ENCODE measurements at places on chromosomes 3 and 15.
A peak's percentile ranks its signal among the peaks of the same experiment; 100 is the strongest.

DNA sequence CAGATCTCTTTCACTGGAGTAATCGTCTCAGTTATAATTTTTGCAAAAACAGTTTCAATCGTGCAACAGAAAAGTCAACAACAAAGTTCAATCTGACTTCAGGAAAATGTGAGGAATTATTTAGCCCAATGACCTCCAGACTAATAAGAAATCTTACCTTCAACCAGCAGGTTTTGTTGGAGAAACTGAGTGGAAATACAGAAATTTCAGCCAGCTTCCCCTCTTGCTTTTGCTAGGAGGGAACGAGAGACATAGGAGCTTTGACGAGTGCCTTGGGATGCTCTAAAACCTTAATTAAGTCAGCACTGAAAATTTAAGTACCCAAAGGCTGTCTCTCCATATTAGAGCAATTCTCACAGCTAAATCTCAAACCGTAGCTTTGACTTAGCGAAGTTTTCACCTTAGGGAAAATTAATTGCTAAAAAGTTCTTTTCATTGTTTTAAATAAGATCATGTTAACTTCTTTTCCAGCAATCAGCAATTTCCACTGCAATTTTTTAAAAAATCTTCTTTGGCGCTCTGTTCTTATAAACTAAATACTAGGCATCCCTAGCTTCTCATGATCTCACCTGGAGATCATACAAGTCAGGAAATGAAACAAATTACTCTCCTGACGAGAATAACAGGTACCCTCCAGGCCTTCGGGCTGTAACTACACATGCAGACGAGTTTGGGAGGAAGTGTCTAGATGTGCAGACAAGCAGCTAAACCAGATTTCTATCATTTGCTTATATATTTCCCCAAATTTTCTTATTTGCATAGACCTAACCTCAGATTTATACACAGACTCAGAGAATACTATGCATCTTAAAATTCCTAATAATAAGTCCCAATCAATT, 250.2 kb downstream of the FAM43A start:
- no peak for DNase-seq

DNA sequence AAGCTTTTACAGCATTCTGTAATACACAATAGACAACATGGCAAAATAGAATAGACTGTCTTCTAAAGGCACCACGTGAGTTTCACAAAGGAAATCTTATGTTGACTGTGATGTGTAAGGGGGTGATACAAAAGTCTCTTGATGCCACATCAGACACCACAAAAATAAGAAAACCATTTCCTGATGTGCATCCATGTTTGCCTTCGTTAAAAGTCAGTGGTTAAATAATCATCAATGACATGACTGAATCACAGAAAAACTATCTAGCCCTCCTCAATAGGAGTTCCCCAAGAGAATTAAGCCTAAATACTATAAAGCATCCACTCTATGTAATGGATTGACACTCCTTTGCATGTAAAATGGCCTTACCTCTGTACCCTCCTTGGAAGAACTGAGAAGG, 198.6 kb upstream of the SLC2A2 start:
- no peak for DNase-seq

- no peak for DNase-seq
These were observed 8.4 kb downstream of the SNX4 start for GRCh38 chr3:125511420-125512118.

DNA sequence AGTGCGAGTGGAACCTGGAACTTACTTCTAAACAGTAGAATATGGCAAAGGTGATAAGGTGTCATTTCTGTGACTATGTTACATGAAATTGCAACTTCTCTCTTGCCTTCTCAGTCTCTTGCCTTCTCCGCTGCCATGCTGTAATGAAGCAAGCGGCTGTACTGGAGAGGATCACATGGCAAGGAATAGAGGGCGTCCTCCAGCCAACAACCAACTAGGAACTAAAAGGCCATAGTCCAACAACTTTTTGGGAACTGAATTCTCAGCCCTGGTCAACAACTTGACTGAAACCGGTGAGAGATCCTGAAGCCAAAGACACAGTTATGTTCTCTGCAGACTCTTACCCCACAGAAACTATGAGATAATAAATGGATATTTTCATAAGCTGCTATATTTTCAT, 143.5 kb downstream of the P3H2 start:
- no peak for DNase-seq

- DNase-seq = no peak
These were observed 233.7 kb upstream of the CNTN6 start for GRCh38 chr3:859135-859534.

GRCh38 chr15:88077296-88078020, 179.1 kb downstream of the NTRK3 start:
- no peak for DNase-seq

DNA sequence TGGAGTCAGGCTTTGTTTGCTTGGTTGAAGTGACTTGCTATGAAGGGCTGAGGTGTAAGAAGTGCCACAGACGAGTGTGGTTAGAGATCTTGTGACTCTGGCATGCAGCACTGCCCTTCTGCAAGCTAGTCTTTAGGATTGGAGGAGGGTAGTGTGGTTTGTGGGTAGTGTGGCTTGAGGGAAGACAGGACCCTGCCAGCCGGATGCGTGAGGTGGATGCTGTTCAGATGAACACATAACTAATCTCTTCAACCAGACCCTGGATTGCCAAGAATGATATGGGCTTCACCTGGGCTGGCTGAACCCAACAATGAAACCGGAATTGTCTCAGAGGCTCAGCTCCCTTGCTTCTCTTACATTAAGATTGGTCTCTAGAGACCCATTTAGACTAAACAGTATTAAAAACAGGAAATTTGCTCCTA, 32.7 kb downstream of the STARD9 start:
- no peak for DNase-seq

DNA sequence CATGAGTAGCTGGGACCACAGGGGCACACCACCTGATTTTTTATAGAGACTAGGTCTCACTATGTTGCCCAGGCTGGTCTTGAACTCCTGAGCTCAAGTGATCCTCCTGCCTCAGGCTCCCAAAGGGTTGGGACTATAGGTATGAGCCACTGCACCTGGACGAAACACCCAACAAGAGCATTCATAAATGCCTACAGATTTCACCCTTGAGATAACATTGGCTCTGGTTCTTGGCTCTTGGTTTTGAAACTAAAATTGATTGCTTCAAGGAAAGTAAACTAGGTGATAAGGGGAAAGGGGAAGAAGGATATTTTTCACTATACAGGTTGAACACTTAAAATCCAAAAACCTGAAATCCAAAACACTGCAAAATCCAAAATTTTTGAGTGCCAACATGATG, 10.3 kb downstream of the AP3S2 start:
- no peak for DNase-seq

- DNase-seq = no peak
These were observed 490.3 kb upstream of the EPHA6 start for GRCh38 chr3:96324087-96324486.

DNA sequence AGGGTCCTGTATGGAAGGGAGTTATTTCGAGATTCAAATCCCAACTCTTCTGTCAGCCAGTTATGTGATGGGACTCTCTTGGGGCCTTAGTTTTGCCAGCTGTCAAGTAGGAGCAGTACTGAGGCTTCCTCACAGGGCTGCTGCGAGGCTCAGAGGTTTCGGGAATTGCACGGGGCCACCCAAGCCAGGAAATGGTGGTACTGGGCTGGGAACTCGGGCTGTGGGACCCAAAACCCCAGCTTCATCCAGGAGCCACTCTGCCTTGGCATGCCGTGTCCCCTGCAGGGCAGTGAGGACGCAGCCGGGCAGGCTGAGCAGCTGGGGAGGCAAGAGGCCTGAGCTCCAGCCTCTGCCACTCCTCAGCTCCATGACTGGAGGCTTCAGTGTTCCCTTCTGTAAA, 118.6 kb downstream of the ETFA start:
- no peak for DNase-seq

- DNase-seq = no peak
These were observed 43.5 kb downstream of the NCK1 start for GRCh38 chr3:136905549-136905948.

DNA sequence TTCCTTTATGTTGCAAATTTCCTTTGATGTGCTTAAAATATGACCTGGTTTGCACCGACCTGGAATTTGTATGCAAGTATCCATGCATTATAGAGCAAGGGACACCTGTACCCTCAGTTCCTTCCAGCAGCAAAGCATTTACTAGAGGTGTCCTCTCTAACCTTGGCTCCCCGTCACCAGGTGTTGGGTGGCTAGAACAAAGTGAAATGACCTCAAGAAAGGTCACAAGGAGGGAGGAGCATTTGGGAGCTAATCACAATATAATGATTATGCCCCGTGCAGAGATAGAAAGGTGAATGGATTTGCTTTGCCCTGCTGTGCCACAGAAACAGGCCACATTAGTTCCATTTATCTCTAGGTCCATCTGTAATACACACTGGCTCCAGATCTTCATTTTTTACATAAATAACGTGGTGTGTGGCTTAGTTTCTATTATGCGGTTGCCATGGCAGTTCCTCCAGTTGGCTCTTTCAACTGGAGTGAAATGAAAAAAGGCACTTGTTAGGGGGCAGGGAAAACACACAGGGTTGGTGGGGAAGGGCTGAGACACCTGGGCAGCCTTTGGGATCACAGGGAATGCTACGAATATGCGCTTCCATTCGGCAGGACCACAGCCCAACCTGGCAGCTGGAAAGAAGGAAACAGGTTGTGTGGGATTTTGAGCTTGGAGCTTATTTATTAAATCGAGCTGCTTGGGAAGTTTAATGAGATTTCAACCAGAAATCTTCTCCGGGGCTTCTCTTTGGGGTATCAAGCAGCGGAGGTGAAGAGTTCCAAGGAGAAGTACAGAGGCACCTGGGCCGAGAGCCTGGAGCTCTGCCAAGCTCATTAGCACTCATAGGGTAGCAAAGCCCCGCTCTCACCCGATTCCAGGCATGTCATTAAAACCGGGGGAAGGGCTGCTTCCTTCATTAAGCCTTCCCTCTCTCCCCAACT, 233.5 kb upstream of the ST8SIA2 start:
- no peak for DNase-seq

DNA sequence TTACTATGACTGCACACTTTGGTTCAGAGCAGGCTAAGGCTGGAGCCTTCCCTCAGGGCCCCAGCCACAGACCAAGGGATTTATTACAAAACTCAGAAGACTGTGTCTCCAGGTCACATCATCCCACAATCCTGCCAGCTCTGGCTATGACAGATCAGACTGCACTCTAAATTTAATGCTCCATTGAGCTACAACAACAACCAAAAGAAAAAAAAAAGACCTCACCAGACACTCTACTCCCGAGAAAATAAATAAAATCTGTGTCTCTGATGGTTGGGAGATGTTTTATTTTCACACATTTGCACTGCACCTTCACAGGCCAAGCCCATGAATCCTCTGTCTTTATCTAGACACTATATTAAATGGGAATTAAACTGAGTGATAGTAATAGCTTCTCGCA, 50.8 kb upstream of the CTNNB1 start:
- peak; percentile 51 for DNase-seq

DNA sequence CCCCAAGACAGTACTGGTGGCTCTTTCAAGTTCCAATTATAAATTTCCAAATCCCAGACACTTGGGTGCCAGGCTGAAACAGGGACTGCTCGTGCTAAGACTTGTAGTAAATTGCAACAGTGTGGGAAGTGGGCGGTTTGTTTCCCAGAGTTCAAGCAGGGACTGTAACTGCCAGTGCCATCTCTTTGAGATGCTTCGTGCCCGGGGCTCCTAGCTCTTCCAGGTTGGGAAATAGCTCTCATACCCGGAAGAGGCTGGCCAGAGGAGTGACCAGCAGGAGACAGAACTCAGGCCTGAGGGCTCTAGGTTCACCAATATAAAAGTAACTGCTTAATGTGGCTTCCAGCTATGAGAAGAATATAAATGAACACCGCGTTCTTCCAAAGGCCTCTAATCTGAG, 54.0 kb upstream of the NEO1 start:
- no peak for DNase-seq

- DNase-seq = no peak
These were observed 27.6 kb upstream of the LMCD1 start for GRCh38 chr3:8473990-8474389.

- DNase-seq = no peak
These were observed 560.6 kb downstream of the PDCD6IP start for GRCh38 chr3:34359064-34359463.

DNA sequence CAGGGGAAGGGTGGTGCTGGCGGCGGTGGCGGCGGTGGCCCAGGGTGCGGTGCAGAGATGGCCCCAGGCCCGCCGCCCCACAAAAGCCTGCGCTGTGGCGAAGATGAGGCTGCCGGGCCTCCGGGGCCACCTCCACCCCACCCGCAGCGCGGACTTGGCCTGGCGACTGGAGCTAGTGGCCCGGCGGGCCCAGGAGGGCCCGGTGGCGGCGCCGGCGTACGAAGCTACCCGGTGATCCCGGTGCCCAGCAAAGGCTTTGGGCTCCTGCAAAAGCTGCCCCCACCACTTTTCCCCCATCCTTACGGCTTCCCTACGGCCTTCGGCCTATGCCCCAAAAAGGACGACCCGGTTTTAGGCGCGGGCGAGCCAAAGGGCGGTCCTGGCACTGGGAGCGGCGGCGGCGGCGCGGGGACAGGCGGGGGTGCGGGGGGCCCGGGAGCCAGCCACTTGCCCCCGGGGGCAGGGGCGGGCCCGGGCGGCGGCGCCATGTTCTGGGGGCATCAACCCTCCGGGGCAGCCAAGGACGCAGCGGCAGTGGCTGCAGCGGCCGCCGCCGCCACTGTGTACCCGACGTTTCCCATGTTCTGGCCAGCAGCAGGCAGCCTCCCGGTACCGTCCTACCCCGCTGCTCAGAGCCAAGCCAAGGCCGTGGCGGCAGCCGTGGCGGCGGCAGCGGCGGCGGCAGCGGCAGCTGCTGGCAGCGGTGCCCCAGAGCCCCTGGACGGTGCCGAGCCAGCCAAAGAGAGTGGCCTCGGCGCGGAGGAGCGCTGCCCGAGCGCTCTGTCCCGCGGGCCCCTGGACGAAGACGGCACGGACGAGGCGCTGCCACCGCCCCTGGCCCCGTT, 1.6 kb downstream of the SKOR1 start:
- no peak for DNase-seq

DNA sequence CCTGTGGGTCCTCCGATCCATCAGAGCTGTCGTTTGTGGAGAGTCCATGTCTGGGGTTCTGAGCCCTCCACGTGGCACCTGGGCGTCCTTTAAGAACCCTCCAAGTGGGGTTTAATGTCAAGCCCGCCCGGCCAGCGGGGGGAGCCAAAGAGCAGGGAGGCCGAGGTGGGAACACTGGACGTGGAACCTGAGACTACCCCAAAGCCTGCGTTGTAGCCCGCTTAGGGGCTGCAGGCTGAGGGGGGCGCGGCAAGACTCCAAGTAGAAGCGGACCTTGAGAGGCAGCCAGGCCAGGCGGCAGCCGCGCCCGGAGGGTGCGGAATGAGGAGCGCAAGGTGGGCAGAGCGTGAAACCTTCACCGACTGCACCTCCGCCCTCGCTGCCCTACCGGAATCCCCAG, 126.2 kb upstream of the ATP10A start:
- no peak for DNase-seq
